ENCODE measurements at places on chromosomes 7 and 10.

- peak; percentile 57 for DNase-seq
These were observed 1.2 kb downstream of the TRDMT1 start for GRCh38 chr10:17200001-17200911.

DNA sequence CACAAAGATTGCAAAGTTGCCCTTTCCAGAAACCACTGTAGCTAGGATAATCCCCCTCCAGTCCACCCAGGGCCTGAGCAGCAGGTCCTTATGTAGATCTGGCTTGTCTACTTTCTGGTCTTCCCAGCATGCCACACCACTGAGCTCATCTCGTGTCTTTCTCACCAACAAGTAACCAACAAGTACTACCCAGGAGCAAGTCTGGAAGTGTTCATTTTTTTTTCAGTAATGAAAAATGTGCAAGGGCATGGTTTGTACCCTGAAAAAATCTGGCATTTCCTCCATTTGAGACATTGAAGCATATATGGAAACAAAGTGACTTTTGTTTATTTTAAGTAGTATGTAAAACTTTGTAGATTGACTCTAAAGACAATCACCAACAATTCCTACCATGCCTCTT lies 120.8 kb downstream of the INHBA start:
- no peak for DNase-seq

DNA sequence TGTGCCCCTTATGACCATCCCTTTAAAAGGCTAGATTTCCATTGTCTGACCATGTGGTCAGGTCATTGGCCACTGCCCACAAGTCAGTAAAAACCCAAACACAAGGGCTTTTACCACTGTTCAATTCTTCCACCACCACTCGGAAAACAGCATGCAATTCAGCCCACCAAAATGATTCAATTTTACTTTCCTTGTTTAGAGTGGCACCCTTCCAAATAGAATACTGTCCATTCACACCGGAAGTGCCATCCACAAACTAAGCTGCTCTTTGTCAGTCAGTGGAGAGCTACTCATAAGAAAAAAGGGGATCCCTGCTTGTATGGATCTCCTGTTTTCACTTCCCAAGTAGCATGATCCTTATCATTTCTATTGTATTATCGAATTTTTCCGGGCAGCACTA lies 350.7 kb upstream of the MBL2 start:
- no peak for DNase-seq

- no peak for DNase-seq
These were observed 140.5 kb upstream of the AKR1E2 start for GRCh38 chr10:4685491-4685890.

- no peak for DNase-seq
These were observed 5.4 kb downstream of the LRWD1 start for GRCh38 chr7:102469972-102470825.

- no peak for DNase-seq
These were observed 52.2 kb downstream of the GPR158 start for GRCh38 chr10:25226775-25227682.

GRCh38 chr10:88372051-88372715 lies 210.9 kb downstream of the RNLS start:
- DNase-seq: no peak

DNA sequence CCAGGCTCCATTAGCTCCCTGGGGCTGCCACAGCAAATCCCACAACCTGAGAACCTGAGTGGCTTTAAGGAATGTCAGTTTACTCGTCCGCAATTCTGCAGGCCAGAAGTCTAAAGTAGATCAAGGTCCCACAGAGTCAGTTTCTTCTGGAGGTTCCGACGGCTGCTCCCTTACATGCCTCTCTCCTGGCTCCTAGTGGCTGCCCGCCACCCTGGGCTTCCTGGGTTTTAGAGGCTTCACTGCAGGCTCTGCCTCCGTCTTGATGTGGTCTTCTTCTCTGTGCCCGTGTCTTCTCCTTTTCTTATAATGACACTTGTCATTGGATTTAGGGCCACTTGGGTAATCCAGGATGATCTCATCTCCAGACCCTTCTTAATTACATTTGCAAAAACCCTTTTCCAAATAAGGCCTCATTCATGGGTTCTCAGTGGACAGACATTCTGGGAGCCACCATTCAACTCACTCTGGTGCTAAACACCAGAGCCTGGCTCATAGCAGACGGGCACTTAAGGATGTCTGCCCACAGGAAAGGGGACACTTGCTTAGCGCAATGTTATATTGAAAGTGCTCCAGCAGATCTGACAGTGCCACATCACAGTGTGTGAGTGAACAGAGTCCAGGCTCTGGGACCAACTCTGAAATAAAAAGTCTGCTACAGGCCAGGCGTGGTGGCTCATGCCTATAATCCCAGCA lies 77.6 kb downstream of the VWC2 start:
- DNase-seq: no peak

DNA sequence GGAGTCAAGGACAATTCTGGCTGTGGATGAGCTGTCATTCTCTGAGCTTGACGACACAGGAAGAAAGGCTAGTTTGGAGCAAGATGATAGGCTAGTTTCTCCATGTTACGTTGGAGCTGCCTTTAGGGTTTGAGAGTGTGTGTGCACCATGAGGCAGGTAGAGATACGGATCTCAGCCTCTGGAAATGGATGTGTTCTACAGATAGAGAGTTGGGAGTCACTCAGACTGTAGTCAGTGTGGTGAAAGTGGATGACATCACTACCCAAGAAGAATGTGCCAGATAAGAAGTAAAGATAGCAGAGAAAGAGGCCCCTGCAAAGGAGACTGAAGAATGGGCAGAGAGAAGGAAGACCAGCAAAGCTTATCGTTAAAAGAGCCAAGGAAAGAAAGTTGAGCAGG lies 42.4 kb downstream of the PNLIPRP3 start:
- DNase-seq: peak; percentile 37
